ENCODE measurements at places on chromosomes 5 and 9. TPM values are rescaled to one million over a fixed set of nuclear protein-coding genes. Genes with fewer than 3 reads are reported as not detected.
A peak's percentile ranks its signal among the peaks of the same experiment; 100 is the strongest.

- H3K27me3 ChIP-seq, result no peaks in the 10 kb centered on the region
- H3K36me3 ChIP-seq, result peaks cover 8% of the 10 kb centered on the region
- DNase-seq, result peak; percentile 60
- H3K4me3 ChIP-seq, result peak overlapping the region; percentile 75
These were observed 1.4 kb upstream of the CAMSAP1 start for GRCh38 chr9:135908754-135909204.

GRCh38 chr9:36866840-36867239 is 167.2 kb downstream of the PAX5 start:
- DNase-seq, result no peak
- no peak overlapping the region for H3K4me3 ChIP-seq
- H3K4me1 ChIP-seq, result no peaks in the 10 kb centered on the region
- H3K27me3 ChIP-seq, result peaks cover 12% of the 10 kb centered on the region
- no peak overlapping the region for H3K27ac ChIP-seq
- no peaks in the 10 kb centered on the region for H3K36me3 ChIP-seq

GRCh38 chr9:103730866-103731265 is 363.2 kb upstream of the SMC2 start:
- H3K36me3 ChIP-seq, result no peaks in the 10 kb centered on the region
- DNase-seq, result no peak
- no peaks in the 10 kb centered on the region for H3K27me3 ChIP-seq
- H3K27ac ChIP-seq, result no peak overlapping the region
- no peak overlapping the region for H3K4me3 ChIP-seq

- no peaks in the 10 kb centered on the region for H3K36me3 ChIP-seq
- no peaks in the 10 kb centered on the region for H3K27me3 ChIP-seq
- peaks cover 19% of the 10 kb centered on the region for H3K4me1 ChIP-seq
These were observed 247.4 kb upstream of the RASA1 start for GRCh38 chr5:87020099-87020934.

GRCh38 chr5:124528838-124529237 is 217.6 kb downstream of the ZNF608 start:
- H3K36me3 ChIP-seq, result no peaks in the 10 kb centered on the region
- no peak overlapping the region for H3K27ac ChIP-seq
- peak; percentile 13 for DNase-seq
- H3K4me1 ChIP-seq, result peaks cover 5% of the 10 kb centered on the region
- no peaks in the 10 kb centered on the region for H3K27me3 ChIP-seq

DNA sequence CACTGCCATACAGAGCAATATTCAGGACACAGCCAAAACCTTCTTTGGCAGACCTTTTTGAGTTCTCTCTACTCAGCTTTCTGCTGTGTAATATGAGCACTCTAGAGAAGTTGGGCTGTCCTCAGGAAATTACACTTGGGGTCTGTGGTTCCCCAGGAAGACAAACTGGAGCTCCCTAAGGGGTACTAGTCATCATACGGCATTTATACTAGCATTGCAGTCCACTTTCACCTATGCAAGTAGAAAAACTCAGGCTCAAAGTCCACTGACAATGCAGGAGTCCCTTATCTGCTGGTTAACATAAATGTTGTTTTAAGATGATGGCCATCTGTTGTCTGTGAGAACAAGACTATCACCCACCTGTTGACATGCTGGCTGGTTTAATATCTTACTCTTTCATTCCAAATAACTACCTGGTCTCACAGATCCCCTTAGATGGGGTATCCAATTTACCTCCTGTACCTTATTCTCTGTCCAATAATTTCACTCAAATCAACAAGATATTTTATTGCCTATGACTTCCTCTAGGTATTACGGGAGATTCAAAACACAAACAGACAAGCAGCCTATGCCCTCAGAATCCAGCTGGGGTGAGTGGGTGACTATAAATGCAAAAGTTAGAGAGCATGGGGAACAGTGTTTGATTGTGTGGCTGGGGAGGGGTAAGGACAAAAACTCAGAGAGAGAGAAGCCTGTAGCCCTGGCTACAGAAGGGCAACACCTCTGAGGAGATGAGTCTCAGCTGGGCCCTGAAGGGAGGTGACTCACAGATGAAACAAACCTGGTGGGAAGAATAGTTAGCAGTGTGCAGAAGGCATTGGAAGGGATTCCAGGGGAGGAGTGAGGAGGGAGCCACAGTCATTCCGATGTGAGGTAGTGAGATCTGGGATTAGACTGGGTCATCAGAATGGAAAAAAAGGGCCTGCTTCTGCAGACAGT is 10.2 kb downstream of the DOCK8 start:
- peak overlapping the region; percentile 22 for H3K27ac ChIP-seq
- H3K4me3 ChIP-seq, result no peak overlapping the region
- H3K4me1 ChIP-seq, result peaks cover 21% of the 10 kb centered on the region
- peak; percentile 87 for DNase-seq
- no peaks in the 10 kb centered on the region for H3K36me3 ChIP-seq

Gene SPATA31E1
- total RNA-seq, result not detected

DNA sequence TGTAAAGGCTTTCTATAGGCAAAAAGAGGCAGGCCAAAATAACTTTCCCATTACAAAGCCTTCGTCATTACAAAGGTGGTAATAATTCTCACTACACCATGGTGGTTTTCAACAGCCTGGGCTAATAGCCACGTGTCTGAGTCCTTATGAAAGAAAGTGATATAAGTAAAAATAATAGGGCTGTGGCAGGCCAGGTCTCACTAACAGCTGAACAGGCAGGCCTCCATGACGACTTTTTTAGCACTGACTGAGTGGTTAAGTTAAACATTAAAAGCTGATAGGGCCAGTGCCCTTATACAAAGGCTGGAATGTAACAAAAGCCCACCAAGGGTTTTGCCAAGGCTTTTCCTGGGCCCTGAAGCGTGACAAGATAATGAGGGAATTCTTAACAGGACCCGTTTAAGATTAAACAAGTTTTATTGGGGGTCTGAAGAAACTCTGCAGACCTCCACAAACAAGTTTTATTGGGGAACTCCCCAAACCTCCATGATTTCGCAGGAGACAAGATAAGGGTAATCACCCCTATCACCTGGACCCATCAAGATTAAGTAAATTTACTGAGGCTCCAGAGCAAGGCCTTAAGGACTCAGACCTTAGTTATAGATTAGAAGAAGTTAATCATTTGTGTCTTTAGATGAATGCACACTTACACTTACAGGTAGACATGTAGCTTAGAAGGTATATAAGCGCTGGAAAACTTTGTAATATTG is 412.9 kb downstream of the CHSY3 start:
- H3K36me3 ChIP-seq, result no peaks in the 10 kb centered on the region
- no peak overlapping the region for H3K4me3 ChIP-seq
- H3K4me1 ChIP-seq, result no peaks in the 10 kb centered on the region
- H3K27ac ChIP-seq, result no peak overlapping the region
- no peaks in the 10 kb centered on the region for H3K27me3 ChIP-seq

Measured in PC-3 (cell line).